Osteocyte (in vitro differentiated cells): ENCODE measurements at places on chromosomes 1 and 21.

GRCh38 chr1:160105155-160105554 is 6.7 kb upstream of the IGSF8 start:
- DNase-seq, result no peak

DNA sequence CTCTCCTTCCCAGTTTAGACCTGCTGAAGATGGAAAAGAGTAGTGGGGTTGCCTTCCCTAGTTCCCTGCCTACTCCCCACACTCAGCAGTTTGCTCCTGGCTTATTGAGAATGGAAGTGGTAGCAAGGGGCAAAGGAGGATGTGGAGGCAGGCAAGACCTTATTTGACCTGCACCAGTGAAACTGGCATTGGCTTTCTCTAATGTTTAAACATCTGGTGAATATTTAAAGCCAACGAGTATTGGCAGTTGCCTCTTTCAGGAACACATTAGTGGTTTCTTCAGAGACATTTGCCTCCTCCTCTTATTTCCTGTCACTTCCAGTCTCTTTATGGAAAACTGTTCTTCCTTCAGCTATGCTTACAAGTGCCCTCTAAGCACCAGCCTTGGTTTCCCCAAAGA is 62.4 kb upstream of the VAV3 start:
- no peak for DNase-seq

- no peak for DNase-seq
Measured at GRCh38 chr1:53946252-53947171, at the start of gene LRRC42. TSS of gene LRRC42 (plus strand) at chr1:53946350. CDS start at chr1:53952000, 5,650 bp downstream.

GRCh38 chr1:211527006-211527405 is 35.0 kb upstream of the RD3 start:
- DNase-seq, result no peak

DNA sequence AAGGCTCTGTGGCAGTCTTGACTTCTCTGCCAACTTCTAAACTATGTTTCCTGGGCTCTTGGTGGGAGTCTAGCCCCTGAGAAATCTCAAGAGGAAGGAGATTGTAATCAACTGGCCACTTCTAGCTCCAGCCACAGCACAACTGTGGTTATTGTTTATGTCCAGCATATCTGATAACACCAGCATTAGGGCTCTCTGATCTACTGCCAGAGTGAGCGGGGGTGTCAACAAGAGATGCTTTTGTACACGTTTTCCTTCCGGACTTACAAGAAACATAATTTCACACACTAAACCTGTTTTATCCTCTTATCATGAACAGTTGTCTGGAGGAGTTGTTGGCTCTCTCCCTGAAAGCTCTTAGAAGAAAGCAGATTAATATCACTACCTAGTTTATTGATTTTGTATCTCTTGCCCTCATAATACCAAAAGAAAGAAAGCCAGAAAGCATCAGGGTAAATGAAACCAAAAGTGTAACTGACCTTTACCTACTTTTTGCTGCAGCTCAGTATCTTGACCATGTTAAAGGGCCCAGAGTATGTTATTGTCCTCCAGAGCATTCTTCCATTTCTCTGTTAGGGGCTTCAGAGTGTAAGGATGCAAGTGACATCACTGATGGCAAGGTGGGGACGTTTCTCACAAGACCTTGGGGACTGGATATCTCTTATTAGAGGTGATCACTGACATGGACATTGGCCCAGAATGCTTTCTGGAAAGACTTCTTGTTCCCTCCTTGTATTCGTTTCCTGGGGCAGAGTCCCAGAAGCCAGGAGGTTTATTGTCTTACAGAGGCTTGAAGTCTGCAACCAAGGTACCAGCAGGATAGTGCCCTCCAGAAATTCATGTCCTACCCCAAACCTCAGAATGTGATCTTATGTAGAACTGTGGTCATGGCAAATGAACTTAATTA is 9.6 kb upstream of the SH2D1B start:
- DNase-seq, result no peak
